ENCODE measurements at places on chromosomes 4 and X.

DNA sequence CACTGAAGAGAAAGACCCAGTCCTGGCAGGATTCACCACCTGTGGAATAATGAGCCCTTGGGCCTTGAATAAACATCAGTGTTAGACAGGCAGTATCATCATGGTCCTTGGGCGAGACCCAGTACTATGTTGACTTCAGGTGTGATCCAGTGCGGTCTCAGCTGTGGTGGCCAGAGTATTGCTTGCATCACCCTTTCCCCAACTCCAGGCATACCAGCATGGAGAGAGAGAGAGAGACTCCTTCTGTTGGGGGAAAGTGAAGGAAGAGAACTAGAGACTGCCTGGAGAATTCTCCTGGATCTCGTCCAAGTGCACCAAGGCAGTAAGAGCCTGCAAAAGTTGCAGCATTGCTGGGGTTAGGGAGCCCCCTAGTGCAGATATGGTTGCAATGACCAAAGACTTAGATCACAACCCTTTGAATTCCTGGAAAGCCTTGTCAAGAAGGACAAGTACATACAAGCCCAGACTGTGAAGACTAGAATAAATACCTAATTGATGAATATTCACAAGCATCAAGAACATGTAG, 61.1 kb upstream of the VAMP7 start:
- peak; percentile 45 for DNase-seq

DNA sequence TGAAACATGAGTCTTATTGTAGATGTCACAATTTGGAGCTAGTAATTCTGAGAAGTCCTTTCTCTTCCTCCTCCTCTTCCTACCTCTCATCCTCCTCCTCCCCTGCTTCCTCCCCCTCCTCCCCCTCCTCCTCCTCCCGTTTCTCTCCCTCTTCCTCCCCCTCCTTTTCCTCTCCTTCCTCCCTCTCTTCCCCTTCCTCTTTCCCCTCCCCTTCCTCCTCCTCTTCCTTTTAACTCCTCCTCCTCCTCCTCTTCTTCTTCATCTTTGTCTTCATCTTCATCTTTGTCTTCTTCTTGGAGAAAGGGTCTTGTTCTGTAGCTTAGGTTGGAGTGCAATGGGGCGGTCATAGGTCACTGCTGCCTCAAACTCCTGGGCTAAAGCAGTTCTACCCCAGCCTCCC, 161.8 kb downstream of the PCDH7 start:
- DNase-seq = no peak

DNA sequence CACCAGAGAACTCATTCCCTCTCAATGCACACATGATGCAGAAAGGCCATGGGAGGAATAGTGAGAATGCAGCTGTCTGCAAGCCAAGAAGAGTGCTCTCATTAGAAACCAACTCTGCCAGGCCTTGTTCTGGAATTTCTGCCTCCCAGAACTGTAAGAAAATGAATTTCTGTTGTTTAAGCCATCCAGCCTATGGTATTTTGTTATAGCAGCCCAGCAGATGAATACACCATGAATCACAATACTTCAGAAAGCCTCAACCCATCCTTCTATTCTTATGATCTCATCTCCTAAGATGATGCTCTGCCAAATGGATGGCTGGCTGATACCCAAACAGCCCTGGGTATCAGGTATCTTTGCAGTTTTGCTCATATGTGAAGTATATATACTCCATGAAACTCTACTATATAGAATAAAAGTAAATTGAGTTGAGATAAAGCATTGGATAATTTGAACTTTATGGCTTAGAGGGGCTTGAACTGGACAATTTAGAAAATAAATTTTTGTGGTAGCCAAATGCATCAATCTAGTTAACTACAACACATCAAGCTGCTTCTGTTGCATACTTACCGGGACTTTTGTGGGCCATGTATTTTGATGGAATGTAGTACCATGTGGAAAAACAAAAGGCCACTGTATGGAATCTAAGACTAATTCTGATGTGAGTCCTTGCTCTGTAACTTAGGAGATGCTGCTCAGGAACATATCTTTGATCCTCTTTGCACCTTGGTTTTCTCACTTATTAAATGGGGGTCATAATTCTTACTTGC, 245.9 kb downstream of the HS3ST1 start:
- DNase-seq = no peak

DNA sequence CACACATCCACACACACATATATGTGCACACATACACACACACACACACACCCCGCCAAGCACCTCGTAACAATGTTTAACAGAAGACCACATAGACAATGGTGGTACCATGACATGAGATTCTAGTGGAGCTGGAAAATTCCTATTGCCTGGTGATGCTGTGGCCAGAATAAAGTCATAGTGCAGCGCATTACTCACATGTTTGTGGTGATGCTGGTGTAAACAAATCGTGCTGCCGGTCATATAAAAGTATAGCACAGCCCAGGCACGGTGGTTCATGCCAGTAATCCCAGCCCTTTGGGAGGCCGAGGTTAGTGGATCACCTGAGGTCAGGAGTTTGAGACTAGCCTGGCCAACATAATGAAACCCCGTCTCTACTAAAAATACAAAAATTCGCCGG, 275.2 kb downstream of the TRIML1 start:
- DNase-seq = no peak

GRCh38 chrX:40483502-40483901, 97.3 kb upstream of the ATP6AP2 start:
- DNase-seq = no peak

- DNase-seq = no peak
These were observed 45.6 kb downstream of the SH3RF1 start for GRCh38 chr4:169225058-169225751.

- DNase-seq = no peak
These were observed 210.4 kb upstream of the GALNTL6 start for GRCh38 chr4:171602638-171603355.
